ENCODE measurements at places on chromosomes 12 and 14.

DNA sequence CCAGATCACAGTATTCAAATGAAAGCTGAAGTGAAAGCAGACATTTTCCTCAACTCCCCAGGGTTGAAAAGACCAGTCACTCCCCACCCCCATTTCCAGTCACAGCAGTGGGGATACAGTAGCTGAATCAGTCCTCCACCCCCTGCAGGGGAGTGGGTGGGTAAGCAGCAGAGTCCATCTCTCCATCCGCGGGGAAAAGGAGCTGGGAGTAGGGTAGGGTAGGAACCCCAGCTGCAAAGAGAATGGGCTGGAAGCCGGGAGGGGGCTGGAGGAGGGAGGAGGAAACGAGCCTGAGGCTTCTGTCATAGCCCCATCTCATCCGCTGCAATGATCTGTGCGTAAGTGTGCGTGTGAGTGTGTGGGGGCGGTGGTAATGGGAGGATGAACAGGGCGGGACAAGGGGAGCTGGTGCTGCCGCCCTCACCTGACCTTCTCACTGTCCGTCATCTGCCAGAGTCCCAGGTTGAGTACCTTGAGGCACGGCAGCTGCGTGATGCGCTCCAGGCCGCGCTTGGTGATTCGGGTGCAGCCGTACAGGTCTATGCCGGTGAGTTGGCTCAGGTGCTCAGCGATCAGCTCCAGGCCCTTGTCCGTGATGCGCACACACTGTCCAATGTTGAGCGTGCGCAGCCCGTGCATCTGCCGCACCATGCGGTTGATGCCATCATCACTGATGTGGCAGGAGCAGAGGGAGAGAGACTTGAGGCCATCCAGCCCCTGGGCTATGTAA is 1.8 kb downstream of the FBXL14 start:
- DNase-seq = no peak

GRCh38 chr12:14443531-14443930 is 78.0 kb downstream of the ATF7IP start:
- DNase-seq = no peak

DNA sequence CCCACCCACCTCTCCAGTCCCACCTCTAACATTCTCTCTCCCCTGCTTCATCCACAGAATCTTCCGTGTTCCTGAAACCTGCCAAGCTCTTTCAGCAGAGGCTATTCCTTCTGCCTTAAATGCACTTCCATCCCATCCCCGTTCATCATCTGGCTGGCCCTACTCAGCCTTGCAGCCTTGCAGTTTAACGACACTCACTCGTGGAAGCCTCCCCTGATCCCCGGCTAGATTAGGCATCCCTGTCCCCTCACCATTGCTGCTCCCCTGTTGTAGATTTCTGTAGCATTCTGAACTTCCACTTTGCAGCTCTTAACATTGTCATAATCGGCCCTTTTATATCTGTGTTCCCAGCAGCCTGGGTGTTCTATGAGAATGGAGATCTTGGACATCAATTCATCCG is 280.5 kb upstream of the NOS1 start:
- DNase-seq = no peak

GRCh38 chr14:20416223-20416622 is 2.9 kb upstream of the TEP1 start:
- DNase-seq = no peak

- DNase-seq = no peak
These were observed 18.0 kb downstream of the BICD1 start for GRCh38 chr12:32124637-32125036.

DNA sequence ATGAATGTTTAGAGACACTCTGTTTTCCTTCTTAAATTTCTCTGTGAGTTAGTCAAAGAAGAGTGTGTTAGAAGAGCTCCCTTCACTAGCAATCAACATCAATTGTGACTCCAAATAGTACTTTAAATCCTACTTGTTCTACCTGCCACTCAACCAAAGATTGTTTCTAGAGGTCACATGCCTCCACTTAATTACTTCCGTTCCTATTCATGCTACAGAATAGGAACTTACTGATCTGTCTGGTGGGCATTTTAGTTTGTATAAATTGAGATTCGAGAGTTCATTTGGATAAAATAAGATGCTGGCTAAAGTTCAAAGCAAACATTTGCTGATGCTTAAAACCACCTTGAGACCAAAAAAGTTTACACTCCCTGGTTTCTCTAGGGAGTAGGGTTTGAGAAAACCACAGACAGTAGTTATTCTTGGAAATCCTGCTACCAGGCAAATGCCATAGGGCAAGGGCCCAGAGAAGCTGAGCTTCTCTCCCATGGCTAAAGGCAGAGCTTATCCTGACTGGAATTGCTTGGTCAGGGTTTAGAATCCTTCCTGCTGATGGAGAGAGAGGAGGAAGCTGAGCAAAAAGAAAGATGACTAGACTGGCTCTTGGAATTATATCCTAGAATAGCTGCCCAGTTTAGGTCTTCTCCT is 389.6 kb upstream of the ATP2B1 start:
- DNase-seq = no peak

DNA sequence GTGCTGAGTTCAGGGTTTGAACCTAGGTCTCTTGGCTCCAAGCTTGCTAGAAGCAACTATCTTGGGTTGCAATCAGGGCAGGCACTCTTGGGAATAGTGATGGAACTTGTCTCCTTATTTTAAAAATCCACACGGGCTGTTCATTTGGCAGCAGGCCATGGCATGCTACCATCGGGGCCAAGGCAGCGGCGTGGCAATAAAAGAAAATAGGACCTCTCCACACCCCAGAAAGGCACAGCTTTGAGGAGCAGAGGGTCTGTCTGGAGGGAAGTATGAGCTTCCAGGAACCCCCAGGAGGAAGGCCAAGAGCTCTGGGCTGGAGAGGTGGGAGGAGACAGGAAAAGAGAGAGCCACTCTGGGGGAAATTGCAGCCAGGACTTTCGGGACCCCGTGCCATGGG is 15.3 kb downstream of the RPS6KL1 start:
- no peak for DNase-seq

DNA sequence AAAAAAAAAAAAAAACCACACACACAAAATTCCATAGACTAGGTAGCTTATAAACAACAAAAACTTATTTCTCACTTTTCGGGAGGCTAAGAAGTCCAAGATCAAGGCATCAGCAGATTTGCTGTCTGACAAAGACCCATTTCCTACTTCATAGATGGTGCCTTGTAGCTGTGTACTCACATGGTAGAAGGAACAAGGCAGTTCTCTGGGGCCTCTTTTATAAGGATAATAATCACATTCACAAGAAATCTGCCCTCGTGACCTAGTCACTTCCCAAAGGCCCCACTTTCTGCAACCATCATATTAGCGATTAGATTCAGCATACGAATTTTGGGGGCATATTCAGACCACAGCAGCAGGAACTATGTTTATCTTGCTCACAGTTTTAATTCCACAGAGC is 54.9 kb downstream of the STXBP6 start:
- DNase-seq = no peak

DNA sequence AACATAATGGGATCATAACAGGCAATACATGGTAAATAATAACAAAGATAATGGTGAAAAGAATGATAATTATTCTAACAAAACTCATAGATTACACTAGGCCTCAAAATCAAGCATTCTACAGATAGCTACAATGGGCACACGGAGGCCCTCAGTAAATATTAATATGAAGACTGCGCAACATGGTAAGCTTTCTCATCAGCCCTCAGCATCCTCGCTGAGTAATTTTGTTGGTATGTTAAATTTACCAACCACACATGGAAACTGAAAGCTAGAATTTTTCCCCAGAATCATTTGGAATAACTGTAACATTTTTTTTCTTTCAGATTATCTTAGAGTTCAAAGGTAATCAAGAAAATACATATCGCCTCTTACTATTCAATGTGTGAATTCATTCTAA is 74.2 kb upstream of the PYGL start:
- no peak for DNase-seq

DNA sequence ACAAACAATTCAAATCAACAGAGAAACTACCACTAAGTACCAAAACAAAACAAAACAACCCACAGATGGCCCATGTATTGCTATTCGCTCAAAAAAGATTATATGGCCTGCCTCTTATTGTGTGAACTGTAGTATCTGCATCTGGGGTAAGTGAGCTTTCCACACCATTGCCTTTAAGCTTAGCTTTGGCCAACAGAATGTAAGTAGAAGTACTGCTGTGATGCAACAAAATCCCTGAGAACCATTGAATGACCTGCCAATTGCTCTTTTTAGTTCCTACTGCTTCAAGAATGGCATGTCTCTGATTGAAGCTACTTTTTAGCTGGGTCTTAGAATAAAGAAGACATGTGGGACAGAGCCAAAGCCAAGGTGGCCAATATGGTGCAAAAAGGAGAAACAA is 32.5 kb downstream of the PPFIA2 start:
- no peak for DNase-seq

DNA sequence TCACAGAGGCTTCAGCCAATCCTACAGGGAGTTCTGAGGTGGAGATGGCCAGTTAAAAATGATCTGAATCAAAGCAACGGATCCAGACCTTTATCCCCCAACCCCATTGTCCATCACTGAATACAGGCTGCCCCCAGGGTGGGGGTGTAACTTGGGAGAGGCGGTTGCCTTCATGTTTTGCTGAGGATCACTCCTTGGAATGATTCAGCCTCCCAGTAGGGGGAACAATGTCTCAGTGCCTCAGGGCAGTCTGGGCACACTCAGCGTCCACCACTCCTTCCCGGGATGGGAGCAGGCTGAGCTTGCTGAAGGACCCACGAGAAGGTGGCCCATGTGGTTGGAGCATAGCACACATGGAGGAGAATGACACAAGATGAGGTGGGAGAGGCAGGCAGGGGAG is 60.2 kb downstream of the RFX4 start:
- no peak for DNase-seq

- no peak for DNase-seq
These were observed 36.8 kb downstream of the PLXNC1 start for GRCh38 chr12:94184995-94185719.

DNA sequence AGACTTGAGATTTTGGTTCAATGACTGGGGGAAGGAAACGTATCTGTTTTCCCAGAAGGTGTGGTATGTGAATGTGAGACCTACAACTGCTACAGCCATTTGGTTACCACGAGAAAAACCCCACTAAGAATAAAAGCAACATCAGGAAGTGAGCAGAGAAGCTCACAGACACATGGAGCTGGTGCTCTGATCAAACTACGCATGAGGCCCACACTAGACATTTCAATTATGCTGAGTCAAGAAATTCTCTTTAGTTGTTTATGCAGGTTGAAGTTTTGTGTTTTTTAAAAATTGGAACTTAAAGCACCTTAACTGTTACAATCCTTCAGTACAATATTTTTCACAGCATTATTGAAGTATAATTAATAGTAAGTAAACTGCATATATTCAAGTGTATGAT is 8.9 kb upstream of the SPTLC2 start:
- DNase-seq = no peak

DNA sequence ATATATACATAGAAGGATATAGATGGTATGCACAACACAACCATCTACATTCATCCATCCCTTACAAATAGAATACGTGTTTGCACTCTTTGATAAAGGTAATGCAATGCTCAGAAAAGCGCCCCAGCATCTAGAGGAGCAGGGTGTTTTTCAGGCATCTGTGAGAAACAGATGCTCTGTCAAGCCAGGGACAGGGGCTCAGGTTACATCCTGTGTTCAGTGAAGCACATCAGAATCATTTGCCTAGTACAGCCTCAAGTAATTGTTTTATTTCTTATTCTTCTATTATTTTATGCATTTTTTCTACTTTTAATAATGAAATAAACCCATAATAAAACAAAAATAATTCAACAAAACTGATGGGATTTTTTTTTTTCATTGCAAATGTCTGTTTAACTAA is 50.5 kb upstream of the HIF1A start:
- DNase-seq = no peak

DNA sequence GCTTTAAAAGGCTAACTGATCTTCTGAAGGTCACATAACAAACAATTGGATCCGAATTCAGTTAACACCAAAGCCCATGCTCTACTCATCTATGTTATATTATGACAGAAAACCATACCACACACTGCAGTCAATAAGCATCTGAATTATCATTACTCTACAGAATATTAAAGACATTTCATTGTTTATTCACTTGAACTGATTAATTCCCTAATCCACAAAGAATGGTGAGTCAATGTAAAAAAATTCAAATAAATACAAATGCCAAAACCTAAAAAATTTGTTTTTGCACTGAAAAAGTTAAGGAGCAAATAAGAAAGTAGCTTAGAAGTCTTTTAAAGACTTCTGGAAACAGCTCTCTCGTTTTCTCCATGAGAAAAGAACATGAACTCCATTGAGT is 13.7 kb downstream of the NID2 start:
- no peak for DNase-seq

- DNase-seq = no peak
These were observed 53.4 kb downstream of the SRGAP1 start for GRCh38 chr12:63897931-63898330.

GRCh38 chr12:14188744-14189143 is 176.7 kb upstream of the ATF7IP start:
- DNase-seq = no peak

DNA sequence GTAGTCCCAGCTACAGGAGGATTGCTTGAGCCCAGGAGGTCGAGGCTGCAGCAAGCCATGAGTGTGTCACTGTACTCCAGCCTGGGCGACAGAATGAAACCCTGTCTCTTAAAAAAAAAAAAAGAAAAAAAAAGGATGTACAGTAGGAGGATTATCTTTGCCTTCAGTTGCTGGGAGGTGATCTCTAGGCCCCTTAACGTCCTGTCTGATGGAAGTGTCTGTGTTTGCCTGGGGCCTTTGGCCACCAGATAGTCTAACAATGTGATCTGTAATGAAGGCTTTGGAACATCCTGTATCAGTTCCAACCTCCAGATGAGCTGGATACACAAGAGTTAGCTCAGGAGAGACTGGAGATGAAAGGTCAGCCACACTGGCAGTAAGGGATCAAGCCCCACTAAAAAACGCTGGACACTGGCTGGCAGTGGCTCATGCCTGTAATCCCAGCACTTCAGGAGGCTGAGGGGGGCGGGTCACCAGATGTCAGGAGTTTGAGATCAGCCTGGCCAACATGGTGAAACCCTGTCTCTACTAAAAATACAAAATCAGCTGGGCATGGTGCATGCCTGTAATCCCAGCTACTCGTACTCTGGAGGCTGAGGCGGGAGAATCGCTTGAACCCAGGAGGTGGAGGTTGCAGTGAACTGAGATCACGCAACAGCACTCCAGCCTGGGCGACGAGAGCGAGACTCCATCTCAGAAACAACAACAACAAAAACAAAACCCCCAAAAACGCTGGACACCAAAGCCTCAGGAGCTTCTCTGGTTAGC is 19.0 kb upstream of the HNF1A start:
- DNase-seq = no peak

DNA sequence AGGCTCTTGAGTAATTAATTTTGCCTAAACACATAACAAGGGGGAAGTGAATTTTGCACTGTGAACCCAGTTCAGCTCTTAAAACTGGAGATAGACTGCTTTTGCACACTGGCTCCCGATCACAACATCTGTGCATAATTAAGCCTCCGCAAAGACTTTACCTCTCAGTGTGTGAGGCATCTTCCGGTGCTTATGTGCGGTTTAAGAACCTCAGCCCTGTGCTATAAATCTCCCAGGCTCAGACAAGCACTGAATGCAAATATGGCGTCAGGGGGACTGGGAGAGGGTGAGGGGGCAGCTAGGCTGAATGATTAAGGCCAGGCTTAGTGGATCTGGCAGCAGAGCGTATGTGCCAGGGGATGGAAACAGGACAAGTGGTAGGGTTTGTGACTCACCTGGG is 103.3 kb downstream of the ADCK1 start:
- no peak for DNase-seq

All from chondrocyte (in vitro differentiated cells).